ENCODE measurements at places on chromosomes 3 and 15. TPM values are rescaled to one million over a fixed set of nuclear protein-coding genes. Genes with fewer than 3 reads are reported as not detected.

DNA sequence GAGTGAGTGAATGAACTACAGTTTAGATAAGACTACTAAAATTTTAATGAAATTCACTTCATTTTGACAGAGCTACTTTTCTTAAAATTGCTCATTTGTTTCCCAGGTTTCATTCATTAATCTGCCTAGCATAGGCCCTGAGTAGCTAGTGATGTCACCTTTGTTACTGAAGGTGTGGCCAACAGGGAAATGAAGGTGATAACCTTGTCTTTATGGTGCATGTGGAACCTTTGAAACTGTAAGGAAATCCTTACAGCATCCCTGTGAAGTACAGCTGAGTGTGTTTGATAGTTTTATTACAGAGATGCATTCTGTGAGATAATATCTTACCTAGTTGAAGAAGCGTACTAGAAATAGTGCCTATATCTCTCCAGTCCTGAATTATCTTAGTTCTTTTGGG lies 112.9 kb downstream of the AKAP13 start:
- no peak overlapping the region for H3K4me3 ChIP-seq
- H3K4me1 ChIP-seq = no peaks in the 10 kb centered on the region
- H3K36me3 ChIP-seq = no peaks in the 10 kb centered on the region

- no peak for DNase-seq
- peak overlapping the region; percentile 93 for H3K4me3 ChIP-seq
- H3K27ac ChIP-seq = no peak overlapping the region
- H3K27me3 ChIP-seq = no peaks in the 10 kb centered on the region
- peaks cover 13% of the 10 kb centered on the region for H3K4me1 ChIP-seq
- no peaks in the 10 kb centered on the region for H3K36me3 ChIP-seq
Observed at GRCh38 chr15:69454953-69455352, 2.3 kb downstream of the RPLP1 start.

- H3K27me3 ChIP-seq = no peaks in the 10 kb centered on the region
- H3K4me1 ChIP-seq = no peaks in the 10 kb centered on the region
- H3K4me3 ChIP-seq = no peak overlapping the region
- H3K27ac ChIP-seq = no peak overlapping the region
- DNase-seq = no peak
Observed at GRCh38 chr3:193743702-193744047, 150.7 kb downstream of the OPA1 start.

GRCh38 chr3:126108676-126109050 lies 24.7 kb upstream of the SLC41A3 start:
- H3K4me3 ChIP-seq = no peak overlapping the region
- H3K27ac ChIP-seq = no peak overlapping the region
- H3K4me1 ChIP-seq = no peaks in the 10 kb centered on the region

- peaks cover 27% of the 10 kb centered on the region for H3K4me1 ChIP-seq
- no peaks in the 10 kb centered on the region for H3K27me3 ChIP-seq
Observed at GRCh38 chr3:117036259-117036799, 326.8 kb downstream of the TUSC7 start.

DNA sequence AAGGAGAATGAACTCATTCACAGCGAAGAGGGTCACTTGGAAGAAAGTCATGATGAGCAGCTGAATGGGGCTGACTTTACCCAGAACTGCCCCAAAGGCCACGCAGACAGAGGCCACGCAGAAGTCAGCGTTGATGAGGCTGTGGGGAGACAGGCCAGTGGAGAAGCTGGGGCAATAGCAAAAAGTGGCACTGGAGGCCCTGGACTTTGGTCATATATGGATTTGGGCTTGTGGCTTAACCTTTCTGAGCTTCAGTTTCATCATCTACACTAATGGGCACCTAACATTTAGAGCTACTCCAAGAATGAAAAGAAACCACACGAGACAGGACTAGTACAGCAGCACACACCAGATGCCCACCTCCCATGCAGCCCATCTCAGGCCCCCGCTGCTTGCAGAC lies 13.3 kb downstream of the RHCG start:
- no peak for DNase-seq
- no peaks in the 10 kb centered on the region for H3K36me3 ChIP-seq

The HES1 gene
- 34.7 TPM for total RNA-seq

The PLA2G4F gene
- total RNA-seq = not detected

The ANXA2 gene
- total RNA-seq = 1,181 TPM

The HYAL3 gene
- total RNA-seq = 2.3 TPM

The ERICH6 gene
- total RNA-seq = not detected

The DNAH1 gene
- 14.4 TPM for total RNA-seq
